Activated naive CD4-positive, alpha-beta T cell (primary cell): ENCODE measurements at places on chromosomes 3 and 15.

GRCh38 chr3:126292318-126293070 lies 64.7 kb downstream of the KLF15 start:
- DNase-seq = no peak

DNA sequence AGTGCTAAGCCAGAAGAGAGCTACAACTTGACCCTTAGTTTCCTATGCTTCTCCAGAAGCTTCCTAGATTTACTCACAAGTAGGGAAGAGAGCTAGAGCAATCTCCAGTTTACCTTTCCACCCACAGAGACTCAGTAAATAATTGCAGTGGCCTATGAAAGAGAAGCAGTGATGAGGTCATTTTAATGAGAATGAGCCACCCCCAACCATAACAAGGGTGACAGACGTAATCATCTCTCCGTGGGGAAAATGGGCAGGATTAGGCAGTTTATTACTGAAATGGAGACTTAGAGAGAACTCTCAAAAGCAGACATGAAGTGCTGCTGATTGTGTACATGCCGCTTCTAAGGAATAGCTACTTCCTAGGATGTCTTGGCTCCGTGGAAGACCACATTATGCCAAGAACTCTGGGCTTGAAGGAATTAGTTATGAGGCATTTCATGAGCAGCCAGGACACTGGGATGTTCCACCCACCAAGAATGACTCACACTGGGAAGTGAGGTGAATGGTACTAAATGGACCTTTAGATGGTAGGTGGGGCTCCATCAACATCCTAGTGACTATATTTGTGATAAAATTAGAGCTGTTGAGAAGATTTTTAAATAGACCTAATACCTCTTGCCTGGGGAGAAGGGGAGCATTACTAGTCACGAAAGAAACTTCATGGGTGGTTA lies 160.9 kb downstream of the EDEM1 start:
- DNase-seq = no peak

GRCh38 chr3:110126065-110126464 lies 788.7 kb upstream of the DPPA4 start:
- DNase-seq = no peak

- DNase-seq = no peak
Measured at GRCh38 chr3:85709346-85709892, 750.6 kb downstream of the CADM2 start.

DNA sequence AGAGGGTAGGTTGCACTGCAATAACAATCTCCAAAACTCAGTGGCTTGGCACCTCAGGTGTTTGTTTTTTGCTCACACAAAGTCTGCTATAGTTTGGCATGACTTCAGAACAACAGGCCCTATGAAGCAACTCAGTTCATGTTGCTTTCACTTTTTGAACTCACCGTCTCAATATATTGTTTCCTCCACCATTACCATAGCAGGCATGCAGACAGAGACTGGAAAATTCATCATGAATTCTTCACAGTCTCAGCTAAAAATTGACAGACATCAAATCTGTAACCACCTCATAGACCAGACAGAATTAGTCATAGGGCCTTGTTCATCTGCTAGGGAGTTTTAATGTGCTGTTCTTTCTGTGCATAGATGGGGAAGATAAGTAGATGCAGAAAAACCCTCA lies 161.4 kb upstream of the POU1F1 start:
- DNase-seq = no peak

DNA sequence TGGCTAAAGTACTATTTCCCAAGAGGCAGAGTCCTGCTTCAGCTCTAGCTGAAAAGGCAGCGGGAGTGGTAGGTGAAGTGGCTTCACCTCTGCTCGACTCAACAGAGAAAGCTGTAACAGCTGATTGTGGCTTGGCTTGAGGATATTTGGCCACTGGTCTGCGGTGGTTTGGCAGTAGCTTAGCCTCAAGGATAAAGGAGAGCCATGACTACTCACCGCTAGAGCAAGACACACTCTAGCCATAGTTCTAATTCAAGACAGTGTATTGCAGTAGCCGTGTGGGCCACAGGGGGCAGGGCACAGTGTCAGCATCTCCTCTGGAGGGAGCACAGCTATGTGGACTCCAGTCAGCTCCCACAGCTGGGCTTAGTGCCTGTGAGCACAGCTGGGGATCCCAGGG lies 23.5 kb downstream of the TPRG1 start:
- no peak for DNase-seq

DNA sequence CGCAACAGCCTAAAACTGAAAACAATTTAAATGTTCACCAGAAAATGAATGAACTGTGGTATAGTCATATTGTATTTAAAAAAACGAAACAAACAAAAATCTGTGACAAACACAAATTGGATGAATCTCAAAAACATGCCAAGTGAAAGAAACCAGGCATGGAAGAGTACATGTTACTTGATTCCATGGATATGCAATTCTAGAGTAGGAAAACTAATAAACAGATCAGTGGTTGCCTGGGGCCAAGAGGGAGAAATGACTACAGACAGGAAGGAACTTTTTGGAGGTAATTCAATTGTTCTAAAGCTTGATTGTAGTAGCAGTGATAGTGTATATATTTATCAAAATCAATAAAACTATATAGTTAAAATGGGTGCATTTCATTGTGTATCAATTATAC lies 16.8 kb downstream of the UBE3A start:
- no peak for DNase-seq

DNA sequence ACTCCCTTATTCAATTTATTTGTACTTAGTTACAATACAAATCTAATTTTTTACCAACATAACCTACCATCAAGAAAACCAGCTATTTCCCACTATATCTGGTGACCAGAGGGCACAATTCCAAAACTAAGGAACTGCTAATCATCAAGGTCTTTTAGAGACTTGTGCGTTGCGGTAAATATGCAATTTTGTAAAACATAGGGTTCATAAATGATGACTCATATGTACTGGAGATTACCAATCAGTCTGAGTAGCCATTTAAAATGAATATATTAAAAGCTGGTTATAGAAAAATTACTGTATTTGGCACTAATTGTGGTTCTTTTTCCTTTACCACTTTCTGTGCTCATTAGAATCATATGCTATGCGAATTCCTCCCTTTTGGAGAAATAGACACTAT lies 859.6 kb downstream of the ROBO1 start:
- no peak for DNase-seq

GRCh38 chr3:64975147-64975546 lies 287.3 kb upstream of the ADAMTS9 start:
- DNase-seq = no peak

- DNase-seq = no peak
Measured at GRCh38 chr15:26083896-26084295, 220.8 kb upstream of the ATP10A start.

GRCh38 chr15:41621200-41622193 lies 38.7 kb upstream of the MGA start:
- DNase-seq = peak; percentile 69

GRCh38 chr3:150158943-150159625 lies 188.4 kb upstream of the PFN2 start:
- DNase-seq = no peak

DNA sequence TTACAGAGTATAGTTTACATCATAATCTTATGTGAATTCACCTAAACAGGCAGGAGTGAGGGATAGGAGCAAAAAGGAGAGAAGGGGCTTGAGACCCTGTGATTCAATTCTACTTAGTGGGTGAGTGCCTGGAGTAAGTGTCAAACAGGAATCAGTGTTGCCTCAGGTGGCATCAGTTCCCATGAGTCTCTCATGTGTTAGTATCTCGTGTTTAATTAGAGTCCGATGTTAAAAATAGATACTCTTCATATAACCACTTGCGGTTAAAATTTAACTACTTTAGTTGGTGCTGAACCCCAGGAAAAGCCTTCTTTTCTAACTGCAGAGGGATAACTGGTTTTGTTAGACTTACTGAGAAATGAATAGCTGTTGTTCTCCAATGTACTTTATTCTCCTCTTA lies 251.5 kb downstream of the SUCLG2 start:
- DNase-seq = no peak

GRCh38 chr15:63059573-63060216 lies 17.1 kb downstream of the TPM1 start:
- DNase-seq = no peak
